ENCODE measurements at places on chromosomes 1 and 21.

- no peak for DNase-seq
Observed at GRCh38 chr1:12015001-12015491, 4.3 kb upstream of the MIIP start.

DNA sequence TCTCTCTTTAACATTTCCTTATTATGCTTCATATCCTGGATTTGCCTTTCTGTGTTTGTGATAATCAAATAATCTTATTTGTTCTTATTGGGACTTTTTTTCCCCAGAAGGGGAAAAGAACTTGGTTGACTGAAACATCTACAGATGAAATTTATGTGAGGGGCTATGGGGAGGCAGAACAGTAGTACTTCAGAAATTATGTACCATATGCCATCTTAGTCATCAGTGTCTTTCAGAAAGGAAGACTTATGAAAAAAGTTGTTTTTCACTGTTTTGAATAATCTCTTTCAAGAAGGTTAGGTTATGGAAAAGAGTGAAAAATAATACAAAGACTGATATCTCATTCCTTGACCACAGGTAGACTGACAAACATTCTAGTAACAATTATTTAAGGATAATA lies 30.2 kb upstream of the TRAF5 start:
- no peak for DNase-seq

- no peak for DNase-seq
Observed at GRCh38 chr1:111850109-111850508, 94.4 kb downstream of the DDX20 start.

GRCh38 chr21:44527156-44527982 lies 12.6 kb downstream of the KRTAP10-1 start:
- no peak for DNase-seq

- no peak for DNase-seq
Observed at GRCh38 chr1:11463177-11463576, 15.8 kb upstream of the DISP3 start.

- no peak for DNase-seq
Observed at GRCh38 chr1:36051821-36052220, 32.1 kb upstream of the TEKT2 start.

DNA sequence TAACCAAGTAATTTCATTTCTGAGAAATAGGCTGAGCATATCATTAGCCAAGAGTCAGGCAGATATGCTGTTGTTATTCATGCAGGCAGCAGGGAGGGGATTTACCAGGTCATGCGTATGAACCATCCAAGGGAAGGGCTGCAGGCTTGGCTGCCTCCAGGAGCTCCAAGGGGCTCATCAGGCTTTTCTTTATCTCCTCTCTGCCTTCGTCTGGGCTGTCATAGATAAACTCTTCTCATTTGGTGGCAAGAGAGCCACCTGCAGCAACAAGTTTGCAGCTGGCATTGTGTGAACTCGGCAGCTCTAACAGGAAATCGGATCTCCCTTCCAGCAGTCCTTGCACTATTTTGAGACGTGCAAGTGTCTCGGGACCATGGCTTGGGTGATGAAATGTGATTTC lies 7.5 kb downstream of the CCDC27 start:
- DNase-seq, result no peak

DNA sequence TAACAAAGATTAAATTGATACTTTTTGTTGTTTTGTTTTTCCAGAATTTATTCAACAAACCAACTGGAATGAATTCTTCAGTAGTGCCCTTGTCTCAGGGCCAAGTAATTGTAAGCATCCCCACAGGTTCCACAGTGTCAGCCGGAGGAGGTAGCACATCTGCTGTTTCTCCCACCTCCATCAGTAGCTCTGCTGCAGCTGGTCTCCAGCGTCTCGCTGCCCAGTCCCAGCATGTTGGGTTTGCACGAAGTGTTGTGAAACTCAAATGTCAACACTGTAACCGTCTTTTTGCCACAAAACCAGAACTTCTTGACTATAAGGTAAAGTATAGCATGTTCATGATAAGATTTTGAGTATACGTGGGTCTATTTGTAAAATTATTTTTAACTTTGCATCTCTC lies 118.5 kb downstream of the ZMYM4 start:
- DNase-seq, result no peak

DNA sequence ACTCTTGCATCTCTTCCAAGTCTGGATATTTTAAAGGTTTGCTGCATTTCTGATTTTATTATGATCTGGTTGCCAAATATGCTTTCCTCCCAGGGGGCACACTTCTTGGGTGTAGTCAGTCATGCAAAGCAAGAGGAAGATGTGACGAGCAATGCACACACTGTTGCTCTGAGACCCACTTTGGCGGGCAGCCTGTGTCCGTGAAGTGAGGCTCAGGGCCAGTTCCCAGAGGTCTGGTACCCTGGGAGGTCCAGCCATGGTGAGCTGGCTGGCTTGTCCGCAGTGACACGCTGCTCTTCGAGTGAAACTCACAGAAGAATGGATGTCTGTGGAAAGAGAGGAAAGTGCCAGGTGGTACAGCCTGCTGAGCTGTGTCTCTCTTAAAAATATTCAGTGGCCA lies 52.8 kb upstream of the EDN2 start:
- DNase-seq, result no peak

GRCh38 chr1:227894831-227895451 lies 52.8 kb downstream of the WNT9A start:
- DNase-seq, result no peak

- no peak for DNase-seq
Observed at GRCh38 chr1:64110924-64111777, 92.3 kb upstream of the UBE2U start.

- no peak for DNase-seq
Observed at GRCh38 chr1:153869486-153869885, 53.3 kb downstream of the GATAD2B start.

GRCh38 chr1:66386712-66387111 lies 147.2 kb upstream of the SGIP1 start:
- DNase-seq, result no peak

GRCh38 chr1:161511018-161511755 lies 5.9 kb downstream of the FCGR2A start:
- DNase-seq, result no peak

GRCh38 chr1:47870480-47870879 lies 126.7 kb downstream of the TRABD2B start:
- no peak for DNase-seq

- DNase-seq, result no peak
Observed at GRCh38 chr1:70143048-70143659, 62.2 kb downstream of the LRRC40 start.

- no peak for DNase-seq
Observed at GRCh38 chr1:111320066-111320879, 29.6 kb downstream of the CHIA start.

- DNase-seq, result no peak
Observed at GRCh38 chr1:212574732-212575131, 33.8 kb upstream of the ATF3 start.

GRCh38 chr1:196910215-196910614 lies 22.4 kb downstream of the CFHR4 start:
- DNase-seq, result no peak

GRCh38 chr1:3618531-3618880 lies 6.3 kb upstream of the TPRG1L start:
- DNase-seq, result no peak

- DNase-seq, result no peak
Observed at GRCh38 chr1:152535774-152536173, 21.5 kb downstream of the CRCT1 start.

- no peak for DNase-seq
Observed at GRCh38 chr1:59122527-59122926, 174.4 kb upstream of the FGGY start.

DNA sequence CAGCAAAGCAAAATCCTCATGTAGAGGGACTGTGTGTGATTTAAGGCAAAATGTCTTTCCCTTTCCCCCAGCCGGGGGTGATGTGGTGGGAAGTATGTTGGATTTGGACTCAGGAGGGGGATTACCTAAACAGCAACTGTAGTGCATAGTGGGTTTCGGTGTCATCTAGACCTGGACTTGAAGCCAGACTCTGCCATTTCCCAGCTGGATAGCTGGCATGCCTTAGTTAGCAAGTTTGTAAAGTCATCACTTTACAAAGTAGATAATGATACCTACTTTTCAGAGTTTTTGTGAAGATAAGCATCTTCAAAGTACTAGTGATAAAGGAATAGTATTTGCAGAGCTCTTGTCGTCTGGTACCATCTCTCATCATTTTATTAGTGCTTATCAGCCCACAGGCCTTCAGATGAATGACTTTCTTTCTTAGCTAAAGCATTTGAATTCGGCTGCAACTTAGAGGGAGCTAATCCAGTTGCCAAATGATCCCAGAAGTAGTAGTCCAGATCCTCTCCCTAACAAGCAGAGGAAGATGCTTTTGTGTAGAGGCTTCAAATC lies 56.2 kb upstream of the ROR1 start:
- no peak for DNase-seq

DNA sequence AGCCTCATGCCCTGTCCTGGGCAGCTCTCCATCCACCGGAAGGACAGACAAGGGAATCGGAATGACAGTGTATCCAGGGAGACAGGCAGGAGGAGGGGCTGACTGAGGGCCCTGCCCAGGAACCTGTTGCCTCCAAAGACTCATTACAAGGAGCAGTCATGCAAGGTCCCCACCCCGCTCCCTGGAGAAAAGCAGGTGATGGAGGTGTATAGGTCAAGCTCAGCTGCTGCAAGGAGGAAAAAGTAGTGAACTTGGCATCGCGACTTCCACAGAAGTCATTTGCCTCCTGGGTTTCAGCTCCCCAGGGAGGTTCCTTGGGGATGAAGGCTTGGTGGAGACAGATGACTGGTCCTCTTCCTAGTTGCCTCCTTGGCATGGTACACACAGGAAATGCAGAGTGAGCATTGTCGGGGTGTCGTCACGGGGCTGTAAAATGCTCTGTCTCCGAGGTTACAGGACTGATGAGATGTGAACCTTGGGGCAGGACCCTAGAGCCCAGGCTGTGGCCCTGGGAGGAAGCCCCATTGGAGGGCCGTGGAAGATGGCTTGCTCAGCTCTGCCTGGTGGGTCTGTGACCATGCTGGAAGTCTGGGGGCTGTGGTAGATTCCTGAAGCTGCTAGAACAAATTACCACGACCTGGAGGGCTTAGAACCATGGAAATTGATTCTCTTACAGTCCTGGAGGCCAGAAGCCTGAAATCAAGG lies 219.6 kb upstream of the C1orf174 start:
- no peak for DNase-seq

- no peak for DNase-seq
Observed at GRCh38 chr21:44583800-44584147, 3.4 kb upstream of the KRTAP10-5 start.

- DNase-seq, result no peak
Observed at GRCh38 chr1:116471241-116471640, 98.2 kb downstream of the ATP1A1 start.

DNA sequence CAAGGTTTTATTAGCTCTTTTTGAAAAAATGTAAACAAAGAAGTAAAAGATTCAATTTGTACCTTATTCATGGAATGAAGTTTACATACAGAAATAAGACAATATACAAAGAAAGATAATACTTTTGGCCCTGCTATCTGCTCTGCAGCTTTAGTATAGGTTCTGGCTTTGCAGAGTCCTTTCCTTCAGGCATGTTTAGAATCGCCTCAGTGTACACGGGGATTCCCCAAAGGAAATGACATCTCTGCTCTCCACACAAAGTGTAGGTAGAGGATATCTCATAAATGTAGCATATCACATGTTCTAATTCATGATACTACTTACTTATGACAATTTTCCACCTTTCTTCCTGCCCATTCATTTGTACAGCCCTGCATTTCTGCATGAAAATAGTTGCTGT lies 222.6 kb upstream of the DPYD start:
- DNase-seq, result no peak

- no peak for DNase-seq
Observed at GRCh38 chr1:202010180-202011015, at the start of gene ELF3. TSS of gene ELF3 (plus strand) at chr1:202010587. CDS start at chr1:202011137, 550 bp downstream.

GRCh38 chr1:220685879-220686278 lies 4.3 kb upstream of the C1orf115 start:
- no peak for DNase-seq

GRCh38 chr1:17622823-17623222 lies 83.3 kb downstream of the ARHGEF10L start:
- DNase-seq, result no peak

DNA sequence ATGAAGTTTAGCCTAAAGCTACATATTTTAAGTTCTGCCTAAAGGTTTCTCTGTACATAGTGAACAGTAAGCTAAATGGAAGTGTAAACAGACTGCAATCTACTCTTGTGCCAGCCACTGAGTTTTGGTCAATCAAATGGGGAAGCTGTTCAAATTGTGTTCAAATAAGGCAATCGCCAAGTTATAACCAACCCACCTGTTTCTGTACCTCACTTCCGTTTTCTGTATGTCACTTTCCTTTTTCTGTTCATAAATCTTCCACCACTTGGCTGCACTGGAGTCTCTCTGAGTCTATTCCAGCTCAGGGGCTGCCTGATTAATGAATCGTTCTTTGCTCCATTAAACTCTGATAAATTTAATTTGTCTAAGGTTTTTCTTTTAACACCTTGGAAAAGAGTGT lies 10.8 kb upstream of the THEM4 start:
- no peak for DNase-seq

DNA sequence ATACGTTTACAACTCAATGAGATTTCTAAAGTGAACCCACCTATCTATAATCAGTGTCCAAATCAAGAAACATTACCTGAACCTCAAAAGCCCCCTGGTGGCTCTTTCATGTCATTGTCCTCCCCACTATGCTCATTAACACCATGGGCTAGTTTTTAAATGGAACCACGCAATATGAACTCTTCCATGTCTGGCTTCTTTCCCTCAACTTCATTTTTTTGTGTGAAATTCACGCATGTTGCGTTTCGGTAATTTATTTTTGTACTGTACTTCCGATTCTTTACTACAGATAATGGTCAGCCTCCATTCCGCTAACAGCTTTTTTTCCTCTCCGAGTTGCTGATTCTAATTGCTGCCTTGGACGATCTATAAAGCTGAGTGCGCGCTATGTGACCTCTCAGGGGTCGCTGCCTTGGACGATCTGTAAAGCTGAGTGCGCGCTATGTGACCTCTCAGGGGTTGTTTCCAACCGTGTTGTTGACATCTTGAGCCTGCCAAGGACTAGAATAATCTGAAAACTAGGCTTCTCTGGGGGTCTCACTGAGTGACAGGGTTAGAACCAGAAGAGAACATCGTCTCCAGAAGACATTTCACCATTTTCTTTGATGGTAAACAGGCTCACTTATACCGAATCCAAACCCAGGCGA lies 1.1 kb upstream of the CACYBP start:
- DNase-seq, result peak; percentile 37

- DNase-seq, result no peak
Observed at GRCh38 chr1:59705466-59706302, 109.1 kb upstream of the HOOK1 start.

- no peak for DNase-seq
Observed at GRCh38 chr1:218200979-218201378, 84.1 kb upstream of the RRP15 start.

DNA sequence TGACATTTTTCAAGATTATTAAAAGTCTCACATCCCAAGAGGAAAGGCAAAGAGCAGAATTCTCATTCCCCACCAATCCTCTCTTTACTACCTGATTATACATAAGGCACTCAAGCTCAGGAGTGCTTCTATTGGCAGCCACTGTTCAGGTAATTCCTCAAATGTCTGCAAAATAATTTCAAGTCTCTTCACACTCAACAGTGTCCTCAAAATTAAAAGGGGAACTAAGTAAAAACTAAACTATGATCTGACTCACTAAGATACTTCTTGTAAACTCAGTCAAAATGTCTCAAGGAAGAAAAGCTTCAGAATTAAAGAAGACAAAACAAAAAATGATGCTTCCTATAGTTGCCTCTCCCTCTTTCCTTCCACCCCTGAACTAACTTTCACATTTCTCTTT lies 135.6 kb downstream of the GPATCH2 start:
- DNase-seq, result no peak

- no peak for DNase-seq
Observed at GRCh38 chr21:29332461-29333362, 34.0 kb downstream of the BACH1 start.
